ENCODE measurements at places on chromosomes 6 and 20.

- DNase-seq: no peak
Observed at GRCh38 chr6:38427492-38428210, 212.1 kb downstream of the BTBD9 start.

GRCh38 chr6:84681693-84682326, 82.6 kb downstream of the TBX18 start:
- DNase-seq: no peak

DNA sequence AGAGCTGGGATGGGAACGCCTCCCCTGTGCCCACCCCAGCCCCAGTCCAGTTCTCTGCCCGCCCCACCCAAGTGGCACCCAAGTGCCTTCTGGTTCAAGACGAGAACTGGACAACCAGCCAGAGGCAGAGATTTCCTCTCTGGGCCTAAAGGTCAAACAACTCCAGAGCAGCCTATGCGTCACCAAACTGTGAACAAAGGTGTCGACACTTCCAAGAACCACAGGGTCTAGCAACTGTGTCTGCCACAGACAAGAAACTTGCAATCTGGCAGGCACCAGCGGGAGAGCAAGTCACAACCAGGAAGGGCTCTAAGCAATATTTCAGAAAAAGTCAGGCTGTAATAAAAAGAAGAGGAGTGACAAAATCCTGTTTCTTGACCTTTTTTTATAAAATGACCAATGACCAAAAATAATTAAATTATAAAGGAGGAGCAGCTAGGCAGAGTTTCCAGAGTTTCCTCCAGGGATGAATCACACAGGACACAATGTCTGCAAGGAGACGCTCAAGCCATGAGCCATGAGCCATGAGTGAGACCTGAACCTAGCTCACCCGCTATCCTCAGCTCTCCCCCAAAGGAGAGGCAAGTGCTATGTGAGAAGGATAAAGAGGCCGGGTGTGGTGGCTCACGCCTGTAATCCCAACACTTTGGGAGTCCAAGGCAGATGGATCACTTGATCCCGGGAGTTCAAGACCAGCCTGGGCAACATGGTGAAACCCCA, 11.1 kb downstream of the EDEM2 start:
- DNase-seq: no peak

- DNase-seq: no peak
Observed at GRCh38 chr6:14885498-14885897, 360.4 kb upstream of the JARID2 start.

- DNase-seq: no peak
Observed at GRCh38 chr6:30075094-30075789, at the start of gene RNF39. Gene RNF39, minus strand, starts transcription at chr6:30075769. Its CDS starts 184 bp downstream, at chr6:30075585.

DNA sequence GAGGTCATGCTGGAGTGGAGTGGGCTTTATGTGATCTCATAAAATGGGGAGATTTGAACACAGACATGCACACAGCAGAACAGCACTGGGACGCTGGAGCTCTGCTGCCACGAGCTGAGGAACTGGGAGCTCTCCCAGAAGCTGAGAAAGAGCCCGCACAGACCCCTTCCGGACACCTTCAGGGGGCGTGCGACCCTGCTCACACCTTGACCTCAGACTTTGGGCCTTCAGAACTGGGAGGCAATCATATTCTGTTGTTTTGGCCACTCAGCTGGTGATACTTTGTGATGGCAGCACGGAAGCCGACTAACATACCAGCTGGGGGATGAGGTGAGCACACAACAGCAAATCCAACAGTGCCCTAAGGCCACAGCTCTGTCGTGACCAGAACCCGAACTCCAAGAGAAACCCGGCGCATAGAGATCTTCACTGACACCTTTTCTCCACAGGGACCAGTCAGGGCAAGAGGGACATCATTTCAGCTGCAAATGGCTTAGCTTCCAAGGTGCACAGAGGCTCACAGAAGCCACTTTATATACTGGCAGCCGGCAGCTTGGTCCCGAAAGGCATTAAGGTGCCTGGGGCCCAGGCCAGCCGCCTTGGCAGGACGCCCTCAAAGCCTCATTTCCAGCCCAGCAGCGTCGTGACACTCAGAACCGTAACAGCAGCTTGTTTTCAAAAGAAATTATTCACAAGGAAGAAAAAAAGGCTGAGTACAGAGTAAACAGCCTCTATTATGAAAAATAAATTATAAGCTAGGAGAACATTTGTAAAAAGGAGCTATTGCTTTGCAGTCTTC, 89.3 kb downstream of the RNASET2 start:
- no peak for DNase-seq

- DNase-seq: no peak
Observed at GRCh38 chr6:44400572-44400971, 13.1 kb downstream of the CDC5L start.

- DNase-seq: no peak
Observed at GRCh38 chr20:4920131-4920530, 81.2 kb downstream of the SLC23A2 start.

DNA sequence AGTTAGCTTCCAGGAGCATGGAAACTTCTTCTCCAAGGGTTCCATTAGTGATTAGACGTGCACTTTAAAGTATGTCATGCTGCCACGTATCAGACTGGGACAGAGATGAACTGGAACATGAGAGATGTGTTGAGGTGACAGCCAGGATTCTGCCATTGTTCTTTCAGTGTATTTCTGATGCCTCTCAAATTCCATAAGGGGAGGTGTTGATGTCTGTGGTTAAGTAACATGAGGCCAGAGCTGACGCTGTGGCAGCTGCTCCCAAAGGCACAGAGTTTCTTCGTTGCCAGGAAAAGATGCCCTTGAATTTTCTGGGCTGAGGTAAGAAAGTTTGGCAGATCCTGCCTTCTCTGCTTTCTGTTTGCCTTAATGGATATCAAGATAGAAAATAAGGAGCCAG, 63.5 kb downstream of the TRMT6 start:
- no peak for DNase-seq

DNA sequence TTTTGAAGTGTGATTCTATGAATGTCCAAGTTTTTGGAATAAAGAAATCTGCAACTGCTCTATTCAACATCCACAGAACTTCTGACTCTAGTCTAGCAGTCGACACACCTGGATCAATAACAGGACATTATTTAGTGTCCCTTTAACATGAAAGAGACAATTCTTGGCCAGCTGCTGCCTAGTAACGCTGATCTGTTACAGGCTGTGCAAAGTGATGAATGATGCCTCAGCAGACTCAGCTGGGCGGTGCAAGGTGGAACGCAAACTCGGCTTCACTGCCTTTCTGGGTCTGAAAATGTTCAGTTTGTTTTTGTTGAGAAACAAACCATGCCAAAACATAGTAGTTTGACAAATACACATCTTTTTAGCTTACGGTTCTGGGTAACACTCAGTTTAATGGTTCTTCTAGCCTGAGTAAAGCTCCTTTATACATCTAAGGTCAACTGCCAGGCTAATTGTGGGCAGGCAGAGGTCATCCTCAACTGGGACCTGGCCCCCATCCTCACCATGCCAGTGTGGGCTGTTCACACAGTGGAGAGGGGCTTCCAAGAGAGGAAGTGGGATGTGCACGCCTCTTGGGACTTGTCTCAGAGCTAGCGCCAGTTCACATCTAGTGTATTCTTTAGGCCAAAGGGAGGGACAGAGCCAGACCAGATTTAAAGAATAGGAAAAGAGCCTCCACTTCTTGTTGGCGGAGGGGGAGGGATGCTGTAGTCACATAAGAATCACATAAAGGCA, 879.7 kb downstream of the QKI start:
- DNase-seq: no peak

- DNase-seq: no peak
Observed at GRCh38 chr6:74585753-74586152, 620.1 kb downstream of the COL12A1 start.

DNA sequence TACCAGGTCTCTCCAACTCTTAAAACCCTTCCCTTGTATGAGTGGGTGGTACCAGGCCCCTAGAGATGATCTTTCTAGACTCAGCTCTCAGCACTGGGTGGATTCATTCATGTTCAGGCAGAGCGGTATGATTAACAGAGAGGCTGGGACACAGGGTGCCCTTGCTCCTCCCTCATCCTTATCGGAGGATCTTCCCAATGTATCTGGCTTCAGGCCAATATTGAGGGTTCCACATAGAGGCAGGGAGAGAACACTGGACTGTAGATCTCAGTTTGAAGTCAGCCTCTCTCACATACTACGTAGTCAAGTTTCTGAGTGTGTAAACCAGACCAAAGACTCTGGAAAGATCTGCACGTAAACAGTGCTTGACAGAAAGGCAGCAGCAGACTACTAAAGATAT, 366.2 kb downstream of the DHX35 start:
- DNase-seq: no peak

GRCh38 chr6:108877046-108877751, 29.0 kb downstream of the ARMC2 start:
- DNase-seq: peak; percentile 64

DNA sequence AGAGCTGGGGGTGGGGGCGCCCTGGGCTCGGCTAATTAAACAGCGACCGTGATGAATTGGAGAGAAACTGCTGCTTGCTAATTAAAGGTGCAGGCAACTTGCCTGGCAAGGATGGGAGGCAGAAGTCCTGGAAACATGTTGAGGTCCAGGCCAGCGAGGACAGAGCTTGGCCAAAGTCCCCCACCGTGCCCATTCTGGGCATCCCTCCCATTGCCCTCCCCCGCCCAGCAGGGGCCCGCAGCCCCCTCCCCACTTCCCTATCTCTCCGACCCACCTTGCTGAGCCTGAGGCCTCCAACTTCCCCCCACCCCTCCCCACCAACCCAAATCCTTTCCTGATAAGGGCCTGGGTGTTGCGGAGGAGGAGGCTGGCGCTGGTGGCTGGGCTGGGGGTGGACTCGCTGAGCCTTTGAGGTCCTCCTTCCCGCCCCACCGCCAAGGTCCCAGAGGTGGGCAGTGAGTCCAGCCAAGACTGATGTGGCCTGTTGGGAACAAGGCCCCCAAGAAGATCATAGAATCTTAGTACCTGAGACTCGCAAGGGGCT, 23.3 kb downstream of the C20orf203 start:
- DNase-seq: no peak

GRCh38 chr6:138546733-138547185, 47.5 kb upstream of the NHSL1 start:
- DNase-seq: no peak

- no peak for DNase-seq
Observed at GRCh38 chr20:24742436-24742835, 206.6 kb upstream of the CST7 start.

DNA sequence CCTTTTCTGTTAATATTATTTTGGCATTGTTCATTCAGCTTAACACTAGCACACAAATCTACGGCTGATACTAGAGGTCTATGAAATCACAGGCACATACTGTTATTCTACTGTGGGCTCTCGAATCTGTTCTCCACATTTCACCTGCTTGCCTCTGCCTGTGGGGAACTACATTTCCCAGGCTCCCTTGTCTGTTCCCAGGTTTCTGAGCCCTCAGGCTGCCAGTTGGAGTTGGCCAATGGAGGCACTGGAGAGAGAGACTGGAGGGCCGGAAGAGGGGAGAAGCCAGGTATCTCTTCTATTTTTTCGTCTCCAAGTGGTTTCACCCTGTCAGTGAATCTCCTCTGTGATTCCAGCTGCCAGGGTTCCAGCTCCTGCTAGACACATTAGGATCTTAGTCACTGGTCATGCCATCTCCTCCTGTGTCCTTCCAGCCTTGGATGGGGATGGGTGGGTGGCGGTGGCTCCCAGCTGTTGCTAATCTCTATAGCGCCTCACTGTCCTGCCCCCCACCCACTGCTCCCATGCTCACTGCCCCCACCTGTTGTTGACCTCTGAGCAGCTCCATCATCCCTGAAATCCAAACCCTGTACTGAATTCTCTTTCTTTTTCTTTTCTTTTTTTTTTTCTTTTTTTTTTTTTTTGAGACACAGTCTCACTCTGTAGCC, 188.2 kb downstream of the LRFN2 start:
- no peak for DNase-seq

DNA sequence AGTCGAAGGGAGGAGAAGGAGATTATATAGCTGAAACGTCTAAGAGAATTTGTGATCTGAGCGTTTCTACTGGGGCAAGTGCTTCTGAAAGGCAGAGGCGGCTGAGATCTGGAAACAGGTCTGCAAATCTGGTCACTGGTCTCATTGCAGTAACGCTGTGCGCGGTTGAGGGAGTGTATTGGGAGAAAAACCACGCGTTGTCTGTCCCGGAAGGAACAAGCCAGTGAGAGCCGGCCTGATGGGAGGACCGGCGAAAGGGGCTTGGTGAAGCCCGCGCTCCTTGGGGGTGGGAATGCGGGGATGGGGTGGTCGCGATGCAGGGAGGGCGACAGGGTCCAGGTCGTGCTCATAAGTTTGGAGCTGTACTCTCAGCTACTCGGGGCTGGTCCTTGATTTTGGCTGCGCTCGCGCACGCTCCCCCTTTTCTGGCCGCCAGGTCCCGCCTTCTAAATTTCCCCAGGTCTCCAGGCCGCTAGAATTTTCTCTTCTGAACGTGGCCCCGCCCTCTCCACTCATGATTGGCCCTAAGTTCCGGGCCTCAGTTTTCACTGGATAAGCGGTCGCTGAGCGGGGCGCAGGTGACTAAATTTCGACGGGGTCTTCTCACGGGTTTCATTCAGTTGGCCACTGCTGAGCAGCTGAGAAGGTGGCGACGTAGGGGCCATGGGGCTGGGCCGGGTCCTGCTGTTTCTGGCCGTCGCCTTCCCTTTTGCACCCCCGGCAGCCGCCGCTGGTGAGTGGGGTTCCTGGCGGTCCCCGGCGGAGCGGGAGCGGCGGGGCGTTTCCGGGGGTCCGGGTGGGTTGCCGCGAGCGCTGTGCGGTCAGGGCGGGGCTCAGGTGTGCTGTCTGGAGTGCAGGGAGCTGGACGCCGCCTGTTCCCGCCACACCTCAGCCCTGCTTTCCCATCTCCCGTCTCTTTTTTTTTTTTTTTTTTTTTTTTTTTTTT, at the start of gene MICB:
MICB (plus strand) TSS at position 615 of the 946 bp plus-strand sequence; CDS start at position 664, 49 bp downstream.
- DNase-seq: no peak

GRCh38 chr6:30020626-30021025, 40.4 kb upstream of the POLR1H start:
- no peak for DNase-seq

- peak; percentile 93 for DNase-seq
Observed at GRCh38 chr6:139764498-139764986, 390.1 kb upstream of the CITED2 start.

- no peak for DNase-seq
Observed at GRCh38 chr6:69784595-69785377, 12.0 kb downstream of the LMBRD1 start.

- DNase-seq: no peak
Observed at GRCh38 chr20:63483834-63484233, 11.4 kb upstream of the KCNQ2 start.

DNA sequence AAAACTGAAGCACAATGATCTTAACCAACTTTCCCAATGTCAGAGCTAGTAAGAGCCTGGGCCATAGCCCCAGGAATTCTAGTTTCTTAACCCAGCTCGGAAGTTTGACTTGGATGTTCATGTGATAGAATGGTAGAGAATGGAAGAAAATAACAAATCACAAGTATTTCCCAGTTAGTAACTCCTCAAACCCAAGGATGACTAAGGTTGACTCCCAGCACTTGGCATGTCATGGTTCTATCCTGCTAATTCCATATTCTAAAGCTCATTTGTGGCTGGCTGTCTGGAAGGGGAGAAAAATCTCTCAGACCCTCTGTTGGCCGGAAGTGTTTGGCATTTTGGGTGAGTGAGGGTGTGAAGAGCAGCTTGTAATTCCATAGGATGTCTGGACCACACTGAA, 248.7 kb downstream of the RFPL4B start:
- DNase-seq: no peak
